Large intestine (tissue), 12 donors: ENCODE measurements at places on chromosomes 2 and 18. TPM values are rescaled to one million over a fixed set of nuclear protein-coding genes. Genes with fewer than 3 reads are reported as not detected.
A peak's percentile ranks its signal among the peaks of the same experiment; 100 is the strongest.

OTOS gene
- not detected for polyA plus RNA-seq

DNA sequence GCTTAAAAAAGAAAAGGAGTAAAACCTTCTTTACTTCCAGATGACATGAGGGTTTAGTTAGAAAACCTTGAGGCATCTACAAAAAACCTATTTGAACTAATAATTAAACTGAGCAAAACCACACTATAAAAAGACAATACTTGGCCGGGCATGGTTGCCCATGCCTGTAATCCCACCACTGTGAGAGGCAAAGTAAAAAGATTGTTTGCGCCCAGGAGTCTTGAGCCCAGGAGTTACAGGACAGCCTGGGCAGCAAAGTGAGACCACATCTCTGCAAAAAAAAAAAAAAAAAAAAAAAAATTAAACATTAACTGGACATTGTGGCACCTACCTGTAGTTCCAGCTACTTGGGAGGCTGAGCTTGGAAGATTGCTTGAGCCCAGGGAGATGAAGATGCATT, 502.8 kb upstream of the LRRTM4 start:
- no peak overlapping the region for H3K4me3 ChIP-seq
- H3K27ac ChIP-seq, result no peak overlapping the region
- no peaks in the 10 kb centered on the region for H3K4me1 ChIP-seq
- H3K36me3 ChIP-seq, result no peaks in the 10 kb centered on the region
- no peaks in the 10 kb centered on the region for H3K27me3 ChIP-seq
- DNase-seq, result no peak

CHRND gene
- polyA plus RNA-seq, result 0.27 TPM

GRCh38 chr18:8705961-8706790, 820 bp downstream of the MTCL1 start:
- H3K4me3 ChIP-seq, result peak overlapping the region; percentile 58
- H3K27ac ChIP-seq, result peak overlapping the region; percentile 52
- peaks cover 29% of the 10 kb centered on the region for H3K27me3 ChIP-seq
- peak; percentile 39 for DNase-seq
- H3K36me3 ChIP-seq, result no peaks in the 10 kb centered on the region

KHK gene
- 232 TPM for polyA plus RNA-seq

RAD51AP2 gene
- polyA plus RNA-seq, result 0.06 TPM

DNA sequence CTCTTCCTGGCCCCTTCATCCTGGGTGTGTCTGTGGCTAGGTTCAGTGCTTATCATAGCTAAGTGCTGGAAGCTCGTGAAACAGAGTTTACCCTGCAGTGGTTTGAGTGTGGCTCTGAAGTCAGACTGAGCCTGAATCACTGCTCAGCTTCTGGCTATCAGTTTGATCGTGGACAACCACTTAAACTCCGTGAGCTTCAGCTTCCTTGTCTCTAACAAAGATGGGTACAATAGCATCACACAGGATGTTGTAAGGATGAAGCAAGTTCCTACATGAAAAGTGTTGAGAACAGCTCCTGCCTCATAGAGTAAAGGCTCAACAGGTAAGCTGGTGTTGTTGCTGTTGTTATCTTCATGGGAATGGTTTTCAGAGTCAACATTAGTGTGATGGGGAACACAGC, 210.3 kb downstream of the CLIP4 start:
- no peaks in the 10 kb centered on the region for H3K4me1 ChIP-seq
- no peak overlapping the region for H3K27ac ChIP-seq
- H3K27me3 ChIP-seq, result no peaks in the 10 kb centered on the region
- no peak for DNase-seq
- no peak overlapping the region for H3K4me3 ChIP-seq
- H3K36me3 ChIP-seq, result no peaks in the 10 kb centered on the region

DNA sequence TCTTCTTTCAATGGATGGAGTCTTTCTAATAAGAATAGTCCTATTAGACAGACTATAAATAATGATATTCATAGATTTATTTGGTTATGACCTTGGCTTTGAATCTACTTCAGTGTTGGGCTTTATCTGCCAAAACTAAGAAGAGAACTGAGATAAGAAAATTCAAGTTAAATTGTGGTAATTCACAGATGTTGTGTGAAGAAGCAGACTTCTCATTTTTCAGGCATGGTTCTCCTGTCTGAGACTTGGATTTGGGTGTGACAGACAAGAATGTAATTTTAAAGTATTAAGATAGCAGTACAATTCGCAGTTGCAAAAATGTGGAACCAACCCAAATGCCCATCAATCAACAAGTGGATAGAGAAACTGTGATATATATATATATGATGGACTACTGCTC, 124.7 kb downstream of the QPCT start:
- H3K27ac ChIP-seq, result no peak overlapping the region
- no peak for DNase-seq
- no peak overlapping the region for H3K4me3 ChIP-seq
- no peaks in the 10 kb centered on the region for H3K27me3 ChIP-seq
- H3K4me1 ChIP-seq, result no peaks in the 10 kb centered on the region
- no peaks in the 10 kb centered on the region for H3K36me3 ChIP-seq

GRCh38 chr2:207875473-207876212, 105.9 kb upstream of the FZD5 start:
- H3K27ac ChIP-seq, result no peak overlapping the region
- no peaks in the 10 kb centered on the region for H3K36me3 ChIP-seq
- H3K4me3 ChIP-seq, result no peak overlapping the region
- H3K4me1 ChIP-seq, result peaks cover 19% of the 10 kb centered on the region
- H3K27me3 ChIP-seq, result no peaks in the 10 kb centered on the region

DNA sequence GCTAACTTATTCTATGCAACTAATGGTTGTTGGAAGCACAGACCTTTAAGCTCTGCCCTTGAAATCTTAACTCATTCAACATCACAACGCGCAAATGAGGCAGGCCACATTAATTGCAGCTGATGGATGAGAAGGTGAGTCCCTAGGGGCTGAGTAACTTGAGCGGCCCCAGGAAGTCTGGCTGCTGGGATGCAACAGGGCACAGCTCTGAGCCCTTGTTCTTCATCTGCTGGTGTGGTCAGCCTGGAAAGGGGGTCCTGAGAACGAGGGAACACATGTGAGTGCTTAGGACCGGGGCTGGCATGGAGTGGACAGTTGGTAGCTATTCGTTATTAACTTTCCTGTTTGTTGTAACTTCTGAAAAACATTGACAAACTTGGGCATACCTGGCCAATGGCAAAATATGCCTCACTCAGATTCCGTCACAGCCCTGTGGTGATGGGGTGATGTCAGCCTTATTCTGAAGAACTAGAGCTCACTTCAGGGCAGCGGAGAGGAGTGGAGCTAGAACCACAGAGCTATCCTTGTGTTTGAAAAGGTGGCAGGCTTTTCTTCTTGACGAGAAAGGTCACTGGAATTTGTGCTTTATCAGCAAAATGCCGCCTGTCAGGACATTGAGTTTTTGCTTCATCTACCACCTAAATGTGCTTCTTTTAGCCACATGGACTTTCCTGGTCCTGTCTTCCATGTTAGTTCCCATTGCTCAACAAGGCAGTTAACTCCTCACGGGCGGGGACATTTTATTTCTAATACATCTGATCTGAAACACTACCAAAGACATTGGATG, 145.9 kb upstream of the FHL2 start:
- H3K4me3 ChIP-seq, result no peak overlapping the region
- peaks cover 2% of the 10 kb centered on the region for H3K27me3 ChIP-seq
- no peaks in the 10 kb centered on the region for H3K36me3 ChIP-seq
- DNase-seq, result no peak
- H3K27ac ChIP-seq, result no peak overlapping the region

DNA sequence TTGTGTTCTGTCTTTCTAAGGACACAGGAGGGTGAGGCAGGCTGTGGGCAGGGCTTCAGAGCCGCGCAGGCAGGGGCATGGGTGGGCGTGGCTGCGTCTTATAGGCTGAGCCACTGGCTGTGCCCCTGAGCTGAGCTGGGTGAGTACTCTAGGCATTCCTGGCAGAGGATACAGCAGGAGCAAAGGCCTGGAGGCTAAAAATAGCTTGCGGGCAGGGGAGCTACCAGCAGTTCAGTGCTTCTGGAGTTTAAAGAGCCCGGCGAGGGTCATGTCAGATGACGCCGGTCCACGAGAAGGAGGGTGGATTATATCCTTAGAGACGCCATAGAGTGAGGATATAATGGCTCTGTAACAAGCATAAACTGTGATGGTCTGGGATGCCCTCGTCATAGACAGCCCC, 31.5 kb upstream of the PDIA6 start:
- H3K27me3 ChIP-seq, result peaks cover 2% of the 10 kb centered on the region
- H3K4me1 ChIP-seq, result no peaks in the 10 kb centered on the region
- H3K36me3 ChIP-seq, result no peaks in the 10 kb centered on the region
- no peak overlapping the region for H3K27ac ChIP-seq

- no peak overlapping the region for H3K27ac ChIP-seq
- H3K27me3 ChIP-seq, result no peaks in the 10 kb centered on the region
- no peak for DNase-seq
- H3K36me3 ChIP-seq, result no peaks in the 10 kb centered on the region
- no peaks in the 10 kb centered on the region for H3K4me1 ChIP-seq
These were observed 73.3 kb upstream of the PNPT1 start for GRCh38 chr2:55766947-55767346.

GRCh38 chr2:113799375-113799774, 42.9 kb upstream of the SLC35F5 start:
- no peaks in the 10 kb centered on the region for H3K36me3 ChIP-seq
- H3K4me1 ChIP-seq, result peaks cover 8% of the 10 kb centered on the region
- DNase-seq, result no peak
- H3K27ac ChIP-seq, result no peak overlapping the region

CDH20 gene
- 0.22 TPM for polyA plus RNA-seq

DNA sequence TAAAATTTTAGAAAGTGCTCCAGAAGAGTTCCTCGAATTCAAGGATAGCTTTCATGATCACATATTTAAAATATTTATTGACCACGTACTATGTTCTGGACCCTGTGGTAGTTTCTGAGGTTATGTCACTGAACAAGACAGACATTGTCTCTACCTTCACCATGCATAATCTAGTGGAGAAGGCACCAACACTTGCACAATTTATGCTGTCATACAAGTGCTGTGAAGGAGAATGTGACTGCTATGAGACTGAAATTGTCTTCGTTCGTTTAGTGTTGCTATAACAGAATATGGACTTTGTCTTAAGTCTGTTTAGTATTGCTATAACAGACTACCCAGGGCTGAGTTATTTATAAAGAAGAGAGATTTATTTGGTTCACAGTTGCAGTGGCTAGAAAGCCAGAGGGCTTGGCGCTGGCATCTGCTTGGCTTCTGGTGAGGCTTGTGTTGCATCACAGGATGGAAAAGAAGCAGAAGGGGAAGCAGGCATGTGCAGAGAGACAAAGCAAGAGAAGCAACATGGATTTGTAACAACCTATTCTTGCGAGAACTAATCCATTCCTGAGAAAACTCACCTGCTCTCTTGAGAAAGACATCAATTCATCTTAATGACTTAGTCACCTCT, 50.0 kb upstream of the RFX8 start:
- no peak overlapping the region for H3K4me3 ChIP-seq
- H3K4me1 ChIP-seq, result no peaks in the 10 kb centered on the region
- no peak overlapping the region for H3K27ac ChIP-seq
- no peaks in the 10 kb centered on the region for H3K36me3 ChIP-seq
- DNase-seq, result no peak
- no peaks in the 10 kb centered on the region for H3K27me3 ChIP-seq

DNA sequence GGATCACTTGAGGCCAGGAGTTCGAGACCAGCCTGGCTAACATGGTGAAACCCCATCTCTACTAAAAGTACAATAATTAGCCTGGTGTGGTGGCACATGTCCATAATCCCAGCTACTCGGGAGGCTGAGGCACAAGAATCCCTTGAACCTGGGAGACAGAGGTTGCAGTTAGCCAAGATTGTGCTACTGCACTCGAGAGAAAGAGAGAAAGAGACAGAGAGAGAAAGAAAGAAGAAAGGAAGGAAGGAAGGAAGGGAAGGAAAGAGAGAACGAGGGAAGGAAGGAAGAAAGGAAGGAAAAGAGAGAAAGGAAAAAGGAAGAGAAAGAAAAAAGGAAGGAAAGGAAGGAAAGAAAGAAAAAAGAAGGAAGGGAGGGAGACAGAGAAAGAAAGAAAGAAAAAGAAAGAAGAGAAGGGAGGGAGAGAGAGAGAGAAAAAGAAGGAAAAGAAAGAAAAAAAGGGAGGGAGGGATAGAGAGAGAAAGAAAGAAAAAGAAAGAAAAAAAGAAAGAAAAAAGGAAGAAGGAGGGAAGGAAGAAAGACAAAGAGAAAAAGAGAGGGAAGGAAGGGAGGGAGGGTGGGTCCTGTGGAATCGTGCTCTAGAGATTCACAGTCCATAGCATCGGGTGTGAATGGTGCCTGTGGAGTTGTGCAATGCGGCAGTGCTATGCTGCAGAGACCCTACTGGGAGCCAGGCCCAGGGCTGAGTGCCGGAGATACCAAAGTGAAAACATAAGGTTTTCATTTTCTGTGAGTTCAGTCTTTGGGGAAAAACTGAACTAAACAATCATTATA, 4.6 kb upstream of the SDC1 start:
- no peak overlapping the region for H3K27ac ChIP-seq
- DNase-seq, result no peak
- H3K4me1 ChIP-seq, result peaks cover 13% of the 10 kb centered on the region

DNA sequence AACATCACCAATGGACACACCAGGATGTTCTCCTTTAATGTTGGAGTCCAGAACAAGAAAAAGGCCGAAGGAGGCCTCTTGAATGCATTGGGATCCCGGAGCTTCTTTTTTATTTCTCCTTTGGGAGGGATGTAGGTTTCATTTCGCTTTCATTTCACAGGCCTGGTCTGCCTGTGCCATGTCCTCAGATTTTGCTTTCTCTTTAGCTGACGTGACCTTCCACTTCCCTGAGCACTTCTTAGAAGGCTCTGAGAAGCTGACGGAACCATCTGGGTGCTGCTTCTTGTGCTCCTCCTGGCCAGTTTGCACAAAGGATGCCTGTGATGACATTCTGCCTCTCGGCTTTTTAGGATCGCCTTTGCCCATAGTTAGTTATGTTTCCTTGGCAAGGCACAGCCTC, 15.1 kb upstream of the MBOAT2 start:
- H3K27me3 ChIP-seq, result peaks cover 4% of the 10 kb centered on the region
- no peak overlapping the region for H3K27ac ChIP-seq
- H3K4me3 ChIP-seq, result no peak overlapping the region
- H3K4me1 ChIP-seq, result no peaks in the 10 kb centered on the region
- no peaks in the 10 kb centered on the region for H3K36me3 ChIP-seq

TRABD2A gene
- 18.0 TPM for polyA plus RNA-seq

- H3K36me3 ChIP-seq, result peaks cover 17% of the 10 kb centered on the region
- no peaks in the 10 kb centered on the region for H3K4me1 ChIP-seq
- H3K27me3 ChIP-seq, result no peaks in the 10 kb centered on the region
- DNase-seq, result no peak
These were observed 9.8 kb downstream of the TUBB6 start for GRCh38 chr18:12317664-12318333.

GRCh38 chr2:28616396-28616999, 120.6 kb downstream of the PLB1 start:
- peaks cover 10% of the 10 kb centered on the region for H3K4me1 ChIP-seq
- no peaks in the 10 kb centered on the region for H3K27me3 ChIP-seq
- DNase-seq, result no peak
- H3K27ac ChIP-seq, result no peak overlapping the region
- H3K4me3 ChIP-seq, result no peak overlapping the region

SLC19A3 gene
- polyA plus RNA-seq, result 80.8 TPM

GRCh38 chr18:46789088-46789487, 32.2 kb upstream of the ST8SIA5 start:
- no peaks in the 10 kb centered on the region for H3K27me3 ChIP-seq
- no peak overlapping the region for H3K4me3 ChIP-seq
- no peaks in the 10 kb centered on the region for H3K36me3 ChIP-seq
- no peak for DNase-seq

- no peaks in the 10 kb centered on the region for H3K4me1 ChIP-seq
- no peak for DNase-seq
- no peak overlapping the region for H3K27ac ChIP-seq
- H3K27me3 ChIP-seq, result no peaks in the 10 kb centered on the region
These were observed 55.3 kb upstream of the SULT1C3 start for GRCh38 chr2:108184419-108184818.
